ENCODE measurements at places on chromosomes 7 and 10.

- no peak for DNase-seq
These were observed 144.9 kb upstream of the ADARB2 start for GRCh38 chr10:1882180-1882579.

- no peak for DNase-seq
These were observed 55.4 kb upstream of the MET start for GRCh38 chr7:116616555-116617059.

DNA sequence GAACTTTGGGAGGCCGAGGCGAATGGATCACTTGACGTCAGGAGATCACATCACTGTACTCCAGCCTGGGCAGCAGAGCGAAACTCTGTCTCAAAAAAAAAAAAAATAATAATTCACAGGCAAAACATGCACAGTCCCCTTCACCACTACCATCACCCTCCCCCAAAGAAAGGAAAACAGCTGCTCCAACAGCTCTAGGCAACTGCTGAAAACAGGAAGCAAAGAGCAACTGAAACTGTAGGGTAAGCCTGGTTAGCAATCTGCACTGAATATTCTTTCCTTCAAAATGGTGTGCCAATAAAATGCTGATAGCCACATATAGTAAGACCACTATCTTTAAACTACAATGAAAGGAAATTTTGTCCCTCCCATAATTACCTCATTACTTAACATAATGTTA, 11.8 kb downstream of the NT5C2 start:
- no peak for DNase-seq

DNA sequence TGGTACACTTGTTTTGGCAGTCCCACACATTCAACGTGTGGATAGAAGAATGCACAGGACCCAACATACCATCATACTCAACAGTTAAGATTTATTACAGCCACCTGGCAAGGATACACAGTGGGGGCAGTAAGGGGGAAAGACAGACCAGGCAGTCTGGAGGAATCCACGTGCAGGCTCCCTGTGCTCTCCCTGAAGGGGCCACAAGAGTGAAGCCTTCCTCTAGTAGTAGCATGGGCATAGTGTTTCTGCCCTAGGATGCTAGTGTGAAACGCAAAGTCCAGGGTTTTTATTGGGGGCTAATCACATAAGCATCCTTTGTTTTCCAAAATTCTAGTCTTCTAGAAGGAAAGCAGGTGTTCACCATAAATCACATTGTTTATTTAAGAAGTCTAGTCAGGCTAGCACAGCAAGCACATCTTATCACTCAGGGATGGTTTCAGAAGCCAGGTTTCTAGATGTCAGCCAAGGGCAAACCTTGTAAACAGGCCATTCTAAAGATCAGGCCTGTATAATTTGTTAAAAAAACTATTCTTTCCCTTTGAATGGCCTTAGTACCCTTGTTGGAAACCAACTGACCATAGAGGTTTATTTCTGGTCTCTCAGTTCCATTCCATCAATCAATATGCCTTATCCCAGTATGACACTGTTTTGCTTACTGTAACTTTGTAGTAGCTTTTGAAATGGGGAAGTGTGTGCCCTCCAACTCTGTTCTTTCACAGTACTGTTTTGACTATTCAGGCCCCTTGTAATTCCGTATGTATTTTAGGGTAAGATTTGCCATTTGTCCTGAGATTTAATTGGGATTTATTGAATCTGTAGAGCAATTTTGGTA, 12.4 kb upstream of the TFAM start:
- DNase-seq, result no peak

DNA sequence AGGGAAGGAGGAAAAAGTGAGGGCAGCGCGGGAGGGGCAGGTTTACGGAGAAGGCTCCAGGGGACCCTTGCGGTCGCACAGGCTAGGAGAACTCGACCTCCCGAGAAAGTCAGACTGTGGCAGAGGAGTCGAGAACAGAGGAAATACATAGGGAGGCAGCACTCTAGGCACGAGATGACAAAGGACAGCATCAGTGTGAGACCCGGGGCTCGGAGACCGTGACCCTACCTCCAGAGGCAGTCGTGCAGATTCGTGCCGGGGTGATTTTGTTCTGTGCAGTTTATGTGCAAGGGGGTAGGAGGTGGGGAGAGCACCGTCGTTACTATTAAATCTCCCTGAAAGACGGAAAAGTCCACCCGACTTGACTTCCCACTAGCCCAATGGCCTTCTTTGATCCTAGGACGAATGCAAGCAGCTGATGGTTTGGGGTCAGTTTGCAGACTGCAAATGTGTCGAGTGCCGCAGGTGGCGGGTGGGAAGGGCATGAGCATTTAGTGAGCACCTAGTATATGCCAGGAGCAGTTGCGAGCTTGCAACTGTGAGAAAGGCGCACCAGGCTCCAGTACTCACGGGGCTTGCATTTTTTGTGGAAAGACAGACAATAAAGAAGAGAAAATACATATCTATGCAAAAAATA, 674 bp upstream of the OSBPL3 start:
- DNase-seq, result no peak
